ENCODE measurements at places on chromosomes 4 and X. TPM values are rescaled to one million over a fixed set of nuclear protein-coding genes. Genes with fewer than 3 reads are reported as not detected.

DNA sequence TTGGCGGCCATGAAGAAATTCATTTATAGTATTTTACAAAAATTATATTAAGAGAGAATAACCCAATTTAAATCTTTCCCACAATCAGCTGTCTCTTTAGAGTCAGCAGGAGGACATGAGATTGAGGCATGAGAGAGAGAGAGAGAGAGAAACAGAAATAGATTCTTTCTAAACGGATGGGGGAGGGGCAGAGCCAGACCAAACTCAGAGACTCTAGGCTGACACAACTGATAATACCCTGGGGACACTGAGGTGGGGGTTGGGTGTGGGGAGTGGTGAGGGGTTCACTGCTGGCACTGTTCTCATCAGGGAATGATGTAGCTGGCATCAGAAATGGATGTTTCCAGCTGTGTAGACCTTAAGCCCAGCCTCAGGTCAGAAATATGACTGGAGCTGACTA, 20.5 kb upstream of the HOPX start:
- no peaks in the 10 kb centered on the region for H3K36me3 ChIP-seq
- no peak for DNase-seq
- H3K27ac ChIP-seq = no peak overlapping the region

- no peaks in the 10 kb centered on the region for H3K27me3 ChIP-seq
- H3K27ac ChIP-seq = no peak overlapping the region
- no peaks in the 10 kb centered on the region for H3K4me1 ChIP-seq
- DNase-seq = no peak
Observed at GRCh38 chrX:42140320-42140719, 217.0 kb upstream of the CASK start.

DNA sequence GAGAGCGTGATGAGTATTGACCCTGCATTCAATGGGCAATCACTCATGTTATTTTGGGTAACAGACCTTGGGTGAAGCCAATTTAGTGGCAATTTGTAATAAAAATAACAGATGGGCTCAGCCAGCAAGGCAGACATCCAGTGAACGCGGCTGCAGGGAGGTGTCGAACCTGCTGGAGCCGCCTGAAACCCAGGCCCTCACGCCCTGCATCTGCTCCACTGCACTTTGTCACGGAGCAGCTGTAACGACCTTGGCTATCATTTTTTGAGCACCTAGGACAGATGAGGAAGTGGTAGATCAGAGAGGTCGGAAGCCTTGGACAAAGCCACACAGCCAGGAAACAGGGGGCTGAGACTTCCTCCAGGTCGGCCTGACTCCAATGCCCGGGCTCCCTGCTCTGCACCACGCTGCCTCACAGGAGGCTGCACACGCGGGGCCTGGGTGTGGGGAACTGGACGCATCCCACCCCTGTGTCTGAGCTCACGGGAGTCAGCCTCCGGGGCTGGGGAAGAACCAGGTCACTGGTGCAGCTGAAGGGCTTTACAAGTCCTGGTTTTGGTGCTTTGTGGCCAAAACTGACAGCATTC, 19.4 kb downstream of the HMX1 start:
- H3K27ac ChIP-seq = no peak overlapping the region
- no peaks in the 10 kb centered on the region for H3K36me3 ChIP-seq
- peaks cover 97% of the 10 kb centered on the region for H3K27me3 ChIP-seq
- peaks cover 3% of the 10 kb centered on the region for H3K4me1 ChIP-seq

- H3K4me3 ChIP-seq = no peak overlapping the region
- no peaks in the 10 kb centered on the region for H3K27me3 ChIP-seq
- no peaks in the 10 kb centered on the region for H3K4me1 ChIP-seq
- H3K36me3 ChIP-seq = no peaks in the 10 kb centered on the region
Observed at GRCh38 chr4:6918338-6918737, 8.7 kb downstream of the TBC1D14 start.

DNA sequence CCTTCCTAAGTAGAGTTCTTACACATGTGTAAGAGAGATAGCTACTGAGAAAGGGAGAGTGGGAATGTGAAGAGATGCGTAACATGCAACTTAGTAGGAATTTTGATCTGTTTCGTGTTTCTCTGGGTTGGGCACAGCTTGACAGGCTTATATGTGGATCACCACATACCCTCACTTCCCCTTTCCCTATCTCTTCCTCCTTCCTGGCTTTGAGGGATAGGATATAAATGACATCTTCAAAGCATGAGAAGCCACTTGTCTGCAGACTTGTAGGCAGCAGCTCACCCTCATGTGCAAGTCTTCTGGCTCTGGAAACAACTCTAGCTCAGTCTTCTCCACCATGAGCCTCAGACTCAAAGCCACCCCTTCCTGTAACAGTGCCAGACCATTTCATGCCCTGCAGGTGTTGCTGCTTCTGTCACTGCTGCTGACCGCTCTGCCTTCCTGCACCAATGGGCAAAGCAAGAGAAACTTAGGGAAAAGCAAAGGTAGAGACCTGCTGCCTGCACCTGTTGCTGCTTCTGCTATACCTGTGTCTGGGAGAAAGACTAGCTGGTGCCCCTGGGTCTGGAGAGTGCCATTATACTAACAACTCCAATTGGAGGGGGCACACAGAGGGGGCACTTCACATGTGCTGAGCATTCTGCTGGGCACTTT, 5.4 kb upstream of the PF4V1 start:
- H3K4me1 ChIP-seq = no peaks in the 10 kb centered on the region
- no peaks in the 10 kb centered on the region for H3K36me3 ChIP-seq
- H3K27me3 ChIP-seq = no peaks in the 10 kb centered on the region
- H3K4me3 ChIP-seq = no peak overlapping the region

DNA sequence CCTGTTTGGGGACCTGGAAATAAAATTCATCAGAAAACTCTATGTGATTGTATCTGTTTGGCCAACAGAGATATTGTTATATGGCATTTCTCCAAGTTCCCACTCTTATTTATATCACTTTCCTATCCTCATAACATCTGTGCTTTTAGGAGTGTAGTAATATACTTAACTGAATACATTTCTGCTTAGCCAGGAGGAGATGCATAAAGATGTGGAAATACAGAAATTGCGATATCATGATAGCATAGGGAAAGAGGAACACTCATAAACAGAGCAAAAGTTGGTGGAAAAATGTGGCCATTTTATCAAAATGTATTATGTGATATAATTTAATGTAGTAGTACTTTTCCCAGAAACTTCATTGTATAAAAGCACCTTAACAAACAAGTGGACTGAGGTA, 46.1 kb upstream of the TSPAN7 start:
- H3K27me3 ChIP-seq = no peaks in the 10 kb centered on the region
- no peaks in the 10 kb centered on the region for H3K4me1 ChIP-seq
- H3K4me3 ChIP-seq = no peak overlapping the region
- DNase-seq = no peak
- no peak overlapping the region for H3K27ac ChIP-seq

DNA sequence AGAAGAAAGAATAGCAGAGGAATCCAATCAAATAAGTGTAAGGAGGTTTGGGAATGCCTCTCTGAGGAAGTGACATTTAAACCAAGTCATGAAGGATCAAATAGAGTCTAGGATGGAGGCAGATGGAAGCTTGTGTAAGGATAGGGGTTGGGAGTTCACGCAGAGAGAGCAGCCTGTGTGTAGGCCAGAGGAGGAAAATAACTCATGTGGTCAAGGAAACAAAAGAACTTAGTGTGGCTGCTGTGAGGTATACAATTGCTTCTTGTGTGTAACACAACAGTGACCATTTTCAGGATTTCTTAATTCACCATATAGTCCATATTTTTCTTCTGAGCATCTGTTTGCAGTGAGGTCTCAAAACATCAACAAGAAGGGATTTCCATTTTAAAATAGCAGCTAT, 77.6 kb upstream of the PACRGL start:
- H3K4me1 ChIP-seq = no peaks in the 10 kb centered on the region
- DNase-seq = no peak
- H3K36me3 ChIP-seq = no peaks in the 10 kb centered on the region

Gene NUDT11
- polyA plus RNA-seq = 0.46 TPM

Gene ZCCHC12
- not detected for polyA plus RNA-seq

- no peak for DNase-seq
- no peaks in the 10 kb centered on the region for H3K36me3 ChIP-seq
- H3K27me3 ChIP-seq = no peaks in the 10 kb centered on the region
- H3K4me1 ChIP-seq = peaks cover 9% of the 10 kb centered on the region
- no peak overlapping the region for H3K4me3 ChIP-seq
- no peak overlapping the region for H3K27ac ChIP-seq
Observed at GRCh38 chr4:99002279-99002678, 6.8 kb downstream of the METAP1 start.

Gene SMAD1
- 14.1 TPM for polyA plus RNA-seq

DNA sequence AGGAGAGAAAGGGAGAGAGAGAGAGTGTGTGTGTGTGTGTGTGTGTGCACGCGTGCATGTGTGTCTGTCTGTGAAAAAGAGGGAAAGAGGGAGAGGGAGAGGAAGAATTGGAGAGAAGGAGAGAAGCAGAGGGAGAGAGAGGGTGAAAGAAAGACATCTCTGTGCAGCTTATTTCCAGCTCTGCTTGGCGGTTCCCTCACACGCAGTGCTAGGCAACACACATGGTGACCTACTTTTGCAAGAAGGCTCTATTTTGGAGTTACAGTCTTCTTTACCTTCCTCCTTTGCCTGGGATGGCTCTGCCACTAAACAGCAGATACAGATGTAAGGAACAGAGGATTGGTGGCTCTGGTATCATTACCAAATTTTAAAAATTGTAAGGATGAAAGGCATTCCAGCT, 40.1 kb downstream of the SLC16A2 start:
- no peaks in the 10 kb centered on the region for H3K4me1 ChIP-seq
- H3K27ac ChIP-seq = no peak overlapping the region
- DNase-seq = no peak
- no peaks in the 10 kb centered on the region for H3K36me3 ChIP-seq
- no peak overlapping the region for H3K4me3 ChIP-seq

- H3K4me1 ChIP-seq = peaks cover 18% of the 10 kb centered on the region
- H3K27me3 ChIP-seq = no peaks in the 10 kb centered on the region
- no peak for DNase-seq
- H3K27ac ChIP-seq = no peak overlapping the region
- no peaks in the 10 kb centered on the region for H3K36me3 ChIP-seq
- H3K4me3 ChIP-seq = no peak overlapping the region
Observed at GRCh38 chr4:169185133-169185956, 85.4 kb downstream of the SH3RF1 start.

Gene DMRTC1
- polyA plus RNA-seq = not detected

DNA sequence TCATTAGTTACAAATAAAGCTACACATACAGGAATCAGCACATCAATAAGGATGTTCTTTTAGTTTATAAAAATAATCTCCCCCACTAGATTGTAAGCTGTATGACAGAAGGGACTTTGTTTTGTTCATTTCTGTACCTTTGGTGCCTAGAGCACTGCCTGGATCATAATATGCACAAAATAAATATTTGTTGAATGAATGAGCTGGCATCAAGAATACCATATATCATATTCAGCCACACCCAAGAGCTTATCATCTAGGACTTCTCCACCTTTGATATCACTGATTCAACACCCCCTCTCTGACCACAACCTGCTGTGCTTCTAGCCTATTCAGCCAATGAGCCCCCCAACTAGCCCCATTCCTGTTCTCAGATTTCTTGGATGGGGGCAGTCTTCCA, 10.6 kb downstream of the SYTL4 start:
- no peak overlapping the region for H3K27ac ChIP-seq
- no peaks in the 10 kb centered on the region for H3K27me3 ChIP-seq
- no peaks in the 10 kb centered on the region for H3K36me3 ChIP-seq
- H3K4me1 ChIP-seq = no peaks in the 10 kb centered on the region
- DNase-seq = no peak

DNA sequence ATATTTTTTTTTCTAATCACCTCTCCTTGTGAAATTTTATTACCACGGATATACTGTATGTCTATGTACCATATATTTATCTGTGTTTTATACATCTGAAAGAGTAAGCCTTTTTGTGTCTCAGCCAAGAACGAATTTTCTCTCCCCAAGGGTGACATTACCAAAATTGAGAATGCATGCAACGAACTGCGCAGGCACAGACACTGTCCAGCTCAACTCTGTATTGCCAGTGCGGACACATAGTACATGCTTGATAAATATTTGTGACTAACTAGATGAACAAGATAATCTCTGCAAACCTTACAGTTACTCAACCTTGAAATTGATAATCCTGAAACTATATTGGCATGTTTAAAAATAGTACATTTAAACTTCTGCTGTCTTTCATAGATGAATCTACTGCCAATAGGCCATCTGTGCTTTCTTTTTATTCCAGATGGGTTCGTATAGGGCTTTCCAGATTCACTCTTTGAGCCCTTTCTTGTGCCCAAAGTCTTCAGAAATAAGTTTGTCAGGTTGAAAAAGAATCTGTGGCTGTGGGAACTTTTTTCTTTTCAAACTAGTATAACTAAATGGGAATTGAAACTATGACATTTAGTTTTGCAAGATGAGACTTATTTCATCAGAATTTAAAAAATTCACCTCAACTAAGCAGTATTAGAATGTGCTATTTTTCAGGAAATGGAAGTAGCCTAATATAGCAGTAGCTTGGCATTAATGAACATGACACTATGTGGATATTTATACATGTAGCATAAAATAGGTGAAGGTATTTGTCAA, 38.9 kb downstream of the DTHD1 start:
- H3K27ac ChIP-seq = no peak overlapping the region
- no peaks in the 10 kb centered on the region for H3K27me3 ChIP-seq
- H3K4me3 ChIP-seq = no peak overlapping the region
- no peak for DNase-seq
- no peaks in the 10 kb centered on the region for H3K4me1 ChIP-seq
- H3K36me3 ChIP-seq = no peaks in the 10 kb centered on the region

GRCh38 chr4:53748328-53748772, 157.1 kb upstream of the LNX1 start:
- DNase-seq = no peak
- no peak overlapping the region for H3K27ac ChIP-seq
- H3K4me1 ChIP-seq = no peaks in the 10 kb centered on the region

Gene SHROOM2
- polyA plus RNA-seq = 1.4 TPM

Gene PRRG1
- polyA plus RNA-seq = 1.2 TPM

- no peaks in the 10 kb centered on the region for H3K36me3 ChIP-seq
- no peak overlapping the region for H3K27ac ChIP-seq
- H3K27me3 ChIP-seq = no peaks in the 10 kb centered on the region
- no peak for DNase-seq
- H3K4me3 ChIP-seq = no peak overlapping the region
Observed at GRCh38 chr4:26351685-26352084, 30.9 kb downstream of the RBPJ start.

Gene BTK
- polyA plus RNA-seq = 5.4 TPM

DNA sequence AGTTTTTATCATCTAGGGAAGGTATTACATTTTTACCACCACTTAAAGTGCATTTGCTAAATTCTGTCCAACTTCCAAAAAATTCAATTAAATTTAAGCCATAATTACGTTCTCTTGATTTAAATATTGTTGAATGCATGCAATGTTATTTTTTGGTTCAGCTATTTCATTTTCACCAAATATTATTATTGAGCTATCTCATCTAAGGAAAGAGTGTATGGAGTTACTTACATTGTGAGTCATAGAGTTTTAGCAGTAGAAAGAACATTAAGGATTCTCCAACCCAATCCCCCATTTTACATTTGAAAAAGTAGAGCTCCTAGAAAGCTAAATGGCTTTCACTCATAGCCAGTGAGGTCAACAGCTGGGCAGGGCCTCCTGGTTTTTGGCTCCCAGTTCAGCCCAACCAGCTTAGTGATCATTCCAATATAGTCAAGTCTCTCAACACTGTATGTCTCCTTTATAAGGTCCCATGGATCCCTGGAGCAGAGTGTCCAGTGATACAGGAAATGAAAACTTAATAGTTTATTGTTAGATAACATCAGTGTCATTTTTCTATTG, 60.5 kb downstream of the NDNF start:
- no peak for DNase-seq
- peaks cover 19% of the 10 kb centered on the region for H3K4me1 ChIP-seq
- no peak overlapping the region for H3K27ac ChIP-seq
- H3K4me3 ChIP-seq = no peak overlapping the region
- no peaks in the 10 kb centered on the region for H3K27me3 ChIP-seq
